Central memory CD4-positive, alpha-beta T cell (primary cell): ENCODE measurements at places on chromosomes 6 and 20.

- DNase-seq = no peak
Measured at GRCh38 chr20:53226826-53227225, 254.7 kb downstream of the TSHZ2 start.

GRCh38 chr20:40895182-40895581 is 133.4 kb upstream of the TOP1 start:
- no peak for DNase-seq

DNA sequence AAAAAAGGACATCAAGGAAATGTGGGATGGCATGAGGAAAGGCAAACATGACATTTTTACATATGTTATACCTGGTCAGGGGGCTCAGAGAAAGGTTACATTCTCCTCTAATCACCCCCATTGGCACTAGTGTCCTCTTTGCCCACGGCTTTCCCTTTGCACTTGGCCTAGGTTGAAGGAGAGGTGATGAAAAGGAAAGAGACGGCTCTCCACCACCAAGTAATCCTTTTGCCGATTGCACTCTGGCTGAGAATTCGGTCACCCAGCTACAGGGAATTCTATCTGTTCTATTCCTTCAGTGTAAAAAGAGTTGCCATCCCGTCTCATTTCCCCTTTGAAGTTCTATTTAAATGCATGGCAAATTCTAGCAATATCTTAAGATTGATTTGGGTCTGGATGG is 10.4 kb downstream of the VGLL2 start:
- no peak for DNase-seq

DNA sequence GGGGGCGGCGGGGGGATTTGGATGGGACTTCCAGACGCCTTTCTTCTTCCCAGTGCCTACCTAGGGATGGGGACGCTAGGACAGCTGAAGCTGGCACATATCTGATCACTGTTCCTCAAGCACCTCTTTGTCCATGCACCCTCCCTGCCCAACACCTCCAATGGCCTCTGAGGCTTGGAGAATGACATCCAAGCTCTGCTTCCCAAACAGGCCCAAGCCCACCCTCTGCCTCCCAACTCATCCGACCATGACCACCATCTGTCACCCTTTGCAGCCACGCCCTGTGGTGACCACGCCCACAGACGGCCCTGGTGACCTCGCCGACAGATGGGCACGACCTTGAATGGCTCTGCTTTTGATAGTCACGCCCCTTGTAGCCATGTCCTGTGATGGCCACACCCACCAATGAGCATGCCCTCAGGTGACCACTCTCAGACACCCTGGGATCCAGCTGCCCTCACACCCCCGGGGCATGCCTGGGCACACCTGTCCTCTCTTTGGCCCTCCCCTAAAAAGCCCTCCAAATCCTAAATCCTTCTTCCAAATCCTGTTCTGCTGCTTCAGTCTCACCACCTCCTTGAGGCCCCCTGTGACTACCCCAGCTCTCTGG is 51.0 kb downstream of the SSR1 start:
- DNase-seq = no peak

DNA sequence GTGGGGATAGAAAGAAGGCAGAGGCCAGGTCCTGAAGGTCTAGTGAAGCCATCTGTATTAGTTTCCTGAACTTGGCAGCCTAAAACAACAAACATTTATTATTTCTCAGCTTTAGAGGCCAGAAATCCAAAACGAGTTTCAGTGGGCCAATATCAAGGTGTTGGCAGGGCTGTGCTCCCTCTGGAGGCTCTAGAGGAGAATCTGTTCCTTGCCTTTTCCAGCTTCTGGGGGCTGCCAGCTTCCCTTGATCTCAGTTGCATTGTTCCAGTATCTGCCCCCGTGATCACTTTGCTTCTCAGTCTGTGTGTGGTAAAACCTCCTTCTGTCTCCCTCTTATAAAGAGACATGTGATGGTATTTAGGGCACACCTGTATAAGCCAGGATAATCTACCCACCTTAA is 82.4 kb downstream of the MAFB start:
- no peak for DNase-seq

GRCh38 chr6:95387845-95388244 is 189.5 kb upstream of the MANEA start:
- no peak for DNase-seq

DNA sequence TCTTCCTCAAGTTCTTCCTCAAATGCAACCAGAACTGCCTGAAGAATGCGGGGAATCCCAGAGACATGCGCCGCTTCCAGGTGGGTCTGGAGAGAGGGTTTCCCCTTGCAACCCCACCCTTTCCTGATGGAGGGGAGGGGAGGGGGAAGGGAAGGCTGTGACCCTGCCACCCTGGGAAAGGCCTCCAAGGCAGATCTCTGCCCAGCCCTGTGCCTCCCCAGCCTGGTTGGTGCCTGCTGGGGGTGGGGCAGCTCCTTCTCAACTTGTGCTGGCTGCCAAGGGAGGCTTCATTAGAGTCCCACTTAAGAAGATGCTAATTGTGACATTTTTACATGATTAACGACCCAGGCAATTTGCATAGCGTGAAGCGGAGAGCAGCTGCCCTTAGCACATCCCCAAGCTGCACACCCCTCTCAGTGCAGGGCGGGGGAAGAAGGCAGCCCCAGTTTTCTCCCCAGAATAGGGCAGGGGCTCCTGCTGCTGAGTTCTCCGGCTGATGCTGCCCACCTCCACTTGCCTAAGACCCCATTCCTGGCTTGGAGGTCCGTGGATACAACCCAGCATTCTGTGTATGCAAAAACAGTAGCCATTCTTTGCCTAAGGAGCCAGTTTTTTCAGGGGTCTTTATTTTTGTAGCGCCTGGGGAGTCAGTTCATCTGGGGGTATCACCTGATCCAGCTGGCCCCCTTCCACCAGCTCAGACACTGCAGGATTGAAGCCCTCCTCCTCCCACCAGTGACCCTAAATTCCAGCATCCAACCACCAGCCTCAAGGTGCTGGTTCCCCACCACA is 51.7 kb downstream of the CPXM1 start:
- DNase-seq = no peak

GRCh38 chr6:16345449-16346330 is 107.3 kb downstream of the GMPR start:
- DNase-seq = no peak

DNA sequence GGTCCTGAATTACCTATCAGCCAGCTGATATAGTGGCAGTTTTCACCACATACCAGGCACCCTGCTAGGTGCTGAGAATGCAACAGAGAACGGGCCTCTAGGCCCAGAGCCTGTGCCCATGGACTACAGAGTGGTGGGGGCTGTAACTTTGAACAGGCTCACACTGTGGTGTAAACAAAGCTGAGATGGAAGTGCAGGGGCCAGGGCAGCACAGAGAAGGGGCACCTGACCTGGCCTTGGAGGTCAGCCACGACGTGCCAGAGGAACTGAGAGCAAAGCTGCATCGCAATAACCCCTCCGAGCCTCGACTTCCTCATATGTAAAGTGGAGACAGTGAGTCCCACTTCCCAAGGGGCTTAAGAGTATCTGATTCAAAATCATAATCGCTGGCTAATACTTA is 105.8 kb downstream of the MAFB start:
- no peak for DNase-seq

DNA sequence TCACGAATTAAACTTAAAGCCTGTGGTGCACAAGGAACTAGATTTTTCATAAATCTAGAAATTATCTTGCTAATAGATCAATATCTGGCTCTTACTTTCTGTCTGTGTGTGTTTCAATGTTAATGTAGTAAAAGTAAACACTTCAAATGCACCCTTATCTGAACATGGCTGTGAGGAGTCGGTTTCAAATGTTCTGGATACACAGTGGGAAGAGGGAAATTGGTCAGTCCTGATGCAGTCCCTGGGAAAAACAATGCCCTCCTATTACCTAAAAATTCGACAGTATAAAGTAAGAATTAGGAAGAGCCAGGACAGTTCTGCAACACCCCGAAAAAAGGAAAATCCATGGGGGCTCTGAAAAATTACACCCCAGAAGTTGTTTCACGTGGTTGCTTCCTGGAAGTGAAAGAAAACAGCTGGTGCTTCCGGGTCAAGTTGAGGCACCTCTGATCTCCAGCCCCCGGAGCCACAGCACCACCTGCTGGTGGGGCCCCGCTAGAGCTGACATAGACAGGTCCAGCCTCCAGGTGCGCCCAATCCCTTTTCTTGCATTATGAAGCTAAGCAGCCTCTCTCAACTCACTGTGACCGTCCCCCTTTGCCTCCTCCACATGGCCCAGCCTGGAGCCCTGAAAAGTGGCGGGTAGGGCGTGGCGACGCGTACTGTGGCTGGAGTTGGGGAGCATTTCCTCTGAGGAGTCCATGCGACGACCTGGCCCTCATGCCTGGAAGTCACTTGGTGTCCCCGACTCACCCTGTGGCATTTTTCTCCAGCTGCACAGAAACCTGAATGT is 8.3 kb downstream of the SEMG2 start:
- DNase-seq = no peak

GRCh38 chr6:31597006-31597405 is 4.2 kb upstream of the NCR3 start:
- peak; percentile 70 for DNase-seq

GRCh38 chr6:34098045-34098936 is 47.6 kb downstream of the GRM4 start:
- DNase-seq = no peak

DNA sequence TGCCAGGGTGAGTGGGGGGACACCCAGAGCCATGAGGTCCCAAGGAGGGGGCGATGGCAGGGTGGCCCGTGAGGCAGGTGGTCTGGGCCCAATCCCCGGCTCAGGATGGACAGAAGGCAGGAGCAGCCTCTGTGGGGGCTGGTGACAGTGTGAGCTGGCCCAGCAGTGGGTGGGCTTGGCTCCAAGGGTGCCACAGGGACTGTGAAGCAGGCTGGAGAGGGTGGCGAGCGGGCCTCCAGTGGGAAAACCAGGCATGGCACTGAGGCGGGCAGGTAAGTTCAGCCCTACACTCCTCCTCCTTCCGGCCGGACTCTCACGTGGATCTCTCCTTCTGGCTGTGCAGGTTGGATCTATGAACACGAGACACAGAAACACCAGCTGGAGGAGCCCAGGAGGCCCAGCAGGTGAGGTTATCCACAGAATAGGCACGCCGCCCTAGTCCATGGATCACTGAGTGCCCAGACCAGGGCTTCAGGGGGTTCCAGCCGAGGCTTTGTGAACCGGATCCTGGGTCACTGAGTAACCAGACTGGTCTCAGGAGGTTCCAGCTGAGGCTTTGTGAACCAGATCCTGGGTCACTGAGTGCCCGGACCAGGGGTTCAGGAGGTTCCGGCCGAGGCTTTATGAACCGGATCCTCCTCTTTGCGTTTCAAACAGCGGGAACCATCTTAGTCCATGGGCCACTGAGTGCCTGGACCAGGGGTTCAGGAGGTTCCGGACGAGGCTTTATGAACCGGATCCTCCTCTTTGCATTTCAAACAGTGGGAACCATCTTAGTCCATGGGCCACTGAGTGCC is 76.4 kb upstream of the BHLHE23 start:
- no peak for DNase-seq

- DNase-seq = no peak
Measured at GRCh38 chr6:43951063-43951755, 176.0 kb downstream of the MRPL14 start.

GRCh38 chr6:111474771-111475170 is 8.2 kb downstream of the REV3L start:
- DNase-seq = no peak

DNA sequence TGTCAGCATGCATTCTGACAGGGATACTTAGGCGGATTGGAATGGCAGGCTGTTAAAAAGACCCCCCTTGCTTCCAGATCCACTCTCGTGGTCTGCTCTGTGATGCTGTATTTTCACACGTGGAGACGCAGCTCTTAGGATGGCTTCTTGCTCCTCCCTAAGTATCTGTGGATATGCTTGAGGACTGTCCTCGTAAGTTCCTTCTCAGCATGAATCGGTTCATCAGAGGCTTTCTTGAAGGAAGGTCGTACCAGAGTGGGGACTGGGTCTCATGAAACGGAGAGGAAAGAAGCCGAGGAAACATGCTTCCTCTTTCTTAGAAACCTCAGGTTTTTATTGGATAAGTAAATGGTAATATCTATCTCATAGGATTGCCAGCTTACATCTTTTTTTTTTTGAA is 220.4 kb downstream of the FARS2 start:
- no peak for DNase-seq

DNA sequence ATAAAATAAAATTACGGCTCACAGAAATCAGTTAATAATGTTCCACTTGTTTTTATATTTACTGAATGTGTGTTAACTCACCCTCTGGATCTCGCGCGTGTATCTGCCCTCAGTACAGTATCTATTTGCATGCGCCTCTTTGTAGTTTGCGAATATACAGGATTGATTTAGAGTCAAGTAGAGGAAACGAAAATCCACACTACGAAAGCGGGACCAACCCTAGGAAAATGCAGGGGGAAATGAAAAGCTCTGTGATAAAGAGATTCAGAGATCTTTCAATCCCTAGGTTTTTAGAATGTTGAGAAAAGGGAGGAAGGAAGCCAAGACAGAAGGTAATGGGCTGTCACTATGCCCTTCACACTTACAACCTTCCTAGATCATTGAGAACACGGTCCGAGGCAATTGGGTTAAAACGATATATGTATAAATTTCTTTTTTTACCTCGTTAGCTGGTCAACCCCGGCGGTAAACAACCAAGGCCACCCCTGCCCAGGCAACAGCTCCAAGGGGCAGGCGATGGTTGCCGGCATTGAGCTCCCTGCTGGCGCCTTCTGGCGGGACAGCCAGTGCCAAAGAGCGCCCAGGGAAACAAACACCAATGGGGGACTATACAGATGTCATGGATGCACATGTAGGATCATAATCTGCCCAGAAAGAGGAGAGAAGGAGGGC is 792 bp upstream of the FUT9 start:
- no peak for DNase-seq

GRCh38 chr6:103799971-103800670 is 1059.6 kb downstream of the HACE1 start:
- no peak for DNase-seq

GRCh38 chr6:93176070-93176469 is 243.3 kb downstream of the EPHA7 start:
- no peak for DNase-seq

DNA sequence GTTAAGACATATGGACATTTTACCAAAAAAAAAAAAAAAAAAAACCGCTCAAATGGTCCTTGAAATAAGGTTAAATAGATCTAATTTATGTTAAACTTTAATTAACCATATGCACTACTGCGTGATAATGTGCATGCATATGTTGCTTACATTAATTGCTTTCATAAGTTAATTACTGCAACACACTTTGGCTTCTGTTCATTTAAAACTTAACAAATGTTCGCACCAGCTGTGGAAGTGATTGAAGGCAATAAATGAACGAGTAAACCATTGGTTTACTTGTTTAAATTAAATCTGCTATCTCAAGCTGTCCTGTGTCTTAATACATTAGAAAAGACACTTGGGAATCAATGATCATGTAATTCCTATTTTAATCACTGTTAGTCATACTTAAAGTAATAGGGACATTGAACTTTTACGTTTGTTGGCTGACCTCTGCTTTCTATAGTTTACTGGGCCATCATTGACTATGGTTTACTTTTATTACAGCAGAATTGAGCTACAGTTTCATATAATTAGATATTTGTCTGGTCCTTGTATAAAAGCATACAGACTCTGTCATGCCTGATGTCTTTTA is 294.7 kb downstream of the KHDC1L start:
- DNase-seq = no peak

DNA sequence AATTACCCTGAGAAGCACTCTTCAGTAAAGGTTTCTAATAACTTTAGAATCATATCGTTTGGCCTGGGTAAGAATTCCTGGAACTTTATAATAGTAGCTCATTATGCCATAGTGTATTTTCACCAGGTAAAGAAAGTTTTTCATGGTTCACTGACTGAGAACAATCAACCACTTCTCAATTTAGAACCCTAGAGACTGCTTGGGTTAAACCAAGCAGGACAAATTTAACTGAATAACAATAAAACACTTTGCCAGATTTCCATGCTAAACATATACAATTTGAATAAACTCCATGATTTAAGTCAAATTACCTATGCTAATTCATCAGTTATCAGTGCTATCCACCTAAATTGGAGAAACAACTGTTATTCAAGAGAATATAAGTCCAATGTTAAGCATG is 99.4 kb downstream of the PLG start:
- no peak for DNase-seq
